NCI-H187 treated with DMSO at 0.1 percent for 48 hours (cell line): ENCODE measurements at places on chromosomes 13 and 19.

DNA sequence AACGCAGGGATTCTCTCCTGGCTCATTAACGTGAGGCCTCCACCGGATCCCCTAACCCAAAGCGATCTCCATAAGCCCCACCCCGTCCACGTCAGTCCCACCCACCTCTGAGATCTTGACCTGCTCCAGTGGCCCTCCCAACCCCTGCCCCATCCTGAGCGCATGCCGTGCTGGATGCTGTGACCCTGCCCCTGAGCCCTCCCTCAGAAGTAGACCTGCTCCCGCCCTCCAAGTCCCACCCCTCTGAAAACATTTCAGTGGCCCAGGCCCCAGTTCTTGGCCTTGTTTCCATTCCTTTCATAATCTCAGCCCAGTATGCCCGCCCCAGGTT, 19.9 kb downstream of the LMTK3 start:
- DNase-seq = no peak

DNA sequence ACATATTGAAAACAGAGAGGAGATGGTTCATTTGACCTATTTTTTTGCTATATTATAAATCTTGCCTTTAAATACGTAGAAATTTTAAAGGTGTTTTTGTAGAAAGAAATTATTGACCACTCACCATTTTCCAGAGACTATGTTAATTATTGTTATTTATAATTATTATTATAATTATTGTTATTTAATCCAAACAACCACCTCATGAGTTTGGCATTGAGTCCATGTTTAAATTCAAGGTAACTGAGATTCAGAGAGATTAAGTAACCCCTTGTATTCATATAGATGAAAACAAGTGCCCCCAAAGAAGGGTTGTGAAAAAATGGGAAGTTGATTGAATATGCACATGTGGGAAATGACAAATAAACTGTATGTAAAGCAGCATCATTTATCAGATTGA, 692.5 kb upstream of the MIR17HG start:
- no peak for DNase-seq

DNA sequence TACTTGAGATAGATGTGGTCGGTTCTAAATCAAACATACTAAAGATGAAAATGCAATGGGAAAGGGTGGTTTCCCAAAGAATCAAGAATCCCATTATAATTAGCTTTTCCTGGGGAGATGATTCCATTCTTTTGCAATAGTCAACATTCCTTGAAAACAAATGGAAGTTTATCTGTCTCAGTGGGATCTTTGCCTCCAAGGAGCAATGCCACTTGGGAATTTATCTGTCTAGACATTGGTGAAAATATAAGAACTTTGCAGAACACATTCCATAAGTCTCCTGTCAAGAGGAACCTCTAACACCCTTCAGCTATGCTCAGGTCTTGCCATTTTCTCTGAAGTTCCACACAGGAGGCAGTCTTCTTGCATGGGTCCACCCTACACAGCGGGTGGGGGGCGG, 152.5 kb downstream of the KCTD12 start:
- no peak for DNase-seq

DNA sequence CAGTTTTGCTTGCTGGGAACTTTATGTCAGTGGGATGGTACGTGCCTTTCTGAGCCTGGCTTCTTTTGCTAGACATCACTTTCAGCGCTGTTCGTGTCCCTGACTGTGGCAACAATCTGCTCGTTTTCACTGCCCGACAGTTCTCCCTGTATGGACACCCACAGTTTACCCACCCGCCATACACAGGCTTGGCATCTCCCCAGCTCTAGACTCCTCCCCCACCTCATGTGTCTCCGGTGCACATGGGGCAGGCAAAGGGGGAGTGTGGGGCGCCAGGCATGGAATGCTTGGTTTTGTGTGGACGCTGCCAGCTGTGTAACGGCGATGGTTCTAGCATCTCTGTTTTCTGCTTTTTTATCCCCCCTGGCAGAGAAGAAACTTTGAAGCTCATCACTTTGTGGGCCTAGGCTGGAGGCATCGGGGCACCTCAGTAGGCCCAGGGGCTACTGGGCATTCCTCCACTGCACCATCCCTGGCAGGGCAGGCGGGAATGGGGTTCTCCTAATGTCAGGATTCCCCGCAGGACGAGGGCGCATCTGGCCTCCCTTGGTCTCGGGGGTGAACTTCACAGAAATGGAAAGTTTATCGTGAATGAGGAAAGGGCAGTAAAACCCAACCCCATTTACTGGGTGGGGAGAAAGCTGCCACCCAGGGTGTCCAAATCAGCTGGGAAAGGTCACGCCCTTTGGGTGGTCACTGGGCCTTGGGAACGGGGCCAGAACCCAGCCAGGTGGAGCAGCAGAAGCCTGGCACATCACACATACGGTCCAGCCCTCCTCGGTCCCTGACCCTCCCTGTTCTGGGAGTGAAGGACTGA, 60.8 kb downstream of the CEBPG start:
- no peak for DNase-seq

DNA sequence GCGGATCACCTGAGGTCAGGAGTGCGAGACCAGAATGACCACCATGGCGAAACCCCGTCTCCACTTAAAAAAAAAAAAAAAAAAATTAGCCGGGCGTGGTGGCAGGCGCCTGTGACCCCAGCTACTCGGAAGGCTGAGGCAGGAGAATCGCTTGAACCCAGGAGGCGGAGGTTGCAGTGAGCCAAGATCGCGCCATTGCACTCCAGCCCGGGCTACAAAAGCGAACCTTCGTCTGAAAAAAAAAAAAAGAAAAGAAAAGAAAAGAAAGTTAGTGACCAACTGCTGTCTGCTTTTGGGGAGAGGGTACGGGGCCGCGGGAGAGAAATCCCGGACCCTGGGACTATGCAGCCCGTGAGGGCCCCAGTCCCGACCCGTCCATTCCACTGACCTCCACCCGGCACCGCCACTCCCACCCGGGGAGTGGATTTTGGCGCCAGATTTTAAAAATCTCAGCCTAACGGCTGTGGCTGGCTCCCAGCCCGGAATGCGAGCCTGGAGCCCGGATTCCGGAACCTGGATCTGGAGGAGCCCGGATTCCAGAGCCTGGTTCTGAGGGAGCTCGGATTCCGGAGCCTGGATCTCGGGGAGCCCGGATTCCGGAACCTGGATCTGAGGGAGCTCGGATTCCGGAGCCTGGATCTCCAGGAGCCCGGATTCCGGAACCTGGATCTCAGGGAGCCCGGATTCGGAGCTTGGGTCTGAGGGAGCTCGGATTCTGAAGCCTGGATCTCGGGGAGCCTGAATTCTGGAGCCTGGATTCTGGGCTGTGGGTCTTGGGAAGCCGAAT, 6.1 kb upstream of the LMNB2 start:
- peak; percentile 15 for DNase-seq

- no peak for DNase-seq
These were observed 4.5 kb upstream of the SIGLEC9 start for GRCh38 chr19:51120160-51120559.

- DNase-seq = no peak
These were observed 37.9 kb downstream of the MBNL2 start for GRCh38 chr13:97259798-97260714.

- DNase-seq = no peak
These were observed 312.8 kb upstream of the PCDH20 start for GRCh38 chr13:61728471-61728870.

GRCh38 chr19:30471441-30471840, 99.3 kb downstream of the ZNF536 start:
- DNase-seq = no peak

DNA sequence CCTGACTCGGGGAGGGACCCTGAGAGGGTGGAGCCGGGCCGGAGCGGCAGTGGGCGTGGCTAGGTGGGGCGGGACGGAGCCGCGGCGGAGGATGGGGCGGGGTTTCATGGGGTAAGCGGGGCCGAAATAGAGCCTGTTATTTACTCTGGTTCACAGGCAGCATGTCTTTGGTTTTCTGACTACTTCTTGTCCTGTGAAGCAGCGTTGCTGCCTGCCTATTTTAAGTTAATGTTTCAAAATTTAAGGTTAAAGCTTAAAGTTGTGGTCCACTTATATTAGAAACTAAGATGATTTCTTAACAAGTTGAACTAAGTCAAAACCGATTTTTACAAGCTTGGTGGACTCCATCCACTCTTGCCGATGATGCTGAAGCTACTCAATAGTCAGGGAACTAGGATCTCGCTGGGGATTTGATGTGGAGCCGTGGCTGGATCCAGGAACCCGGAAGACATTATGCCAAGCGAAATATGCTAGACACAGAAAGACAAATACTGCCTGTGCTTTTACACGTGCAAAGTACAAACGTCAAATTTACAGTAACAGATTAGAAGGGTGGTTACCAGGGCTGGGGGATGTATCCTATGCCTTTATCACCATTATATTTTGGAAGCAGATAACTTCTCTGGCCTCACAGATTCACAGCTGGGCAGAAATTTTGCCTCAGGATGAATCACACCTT, 433 bp upstream of the ZNF616 start:
- no peak for DNase-seq

- DNase-seq = no peak
These were observed 216.5 kb upstream of the SOX1 start for GRCh38 chr13:111850458-111850857.

DNA sequence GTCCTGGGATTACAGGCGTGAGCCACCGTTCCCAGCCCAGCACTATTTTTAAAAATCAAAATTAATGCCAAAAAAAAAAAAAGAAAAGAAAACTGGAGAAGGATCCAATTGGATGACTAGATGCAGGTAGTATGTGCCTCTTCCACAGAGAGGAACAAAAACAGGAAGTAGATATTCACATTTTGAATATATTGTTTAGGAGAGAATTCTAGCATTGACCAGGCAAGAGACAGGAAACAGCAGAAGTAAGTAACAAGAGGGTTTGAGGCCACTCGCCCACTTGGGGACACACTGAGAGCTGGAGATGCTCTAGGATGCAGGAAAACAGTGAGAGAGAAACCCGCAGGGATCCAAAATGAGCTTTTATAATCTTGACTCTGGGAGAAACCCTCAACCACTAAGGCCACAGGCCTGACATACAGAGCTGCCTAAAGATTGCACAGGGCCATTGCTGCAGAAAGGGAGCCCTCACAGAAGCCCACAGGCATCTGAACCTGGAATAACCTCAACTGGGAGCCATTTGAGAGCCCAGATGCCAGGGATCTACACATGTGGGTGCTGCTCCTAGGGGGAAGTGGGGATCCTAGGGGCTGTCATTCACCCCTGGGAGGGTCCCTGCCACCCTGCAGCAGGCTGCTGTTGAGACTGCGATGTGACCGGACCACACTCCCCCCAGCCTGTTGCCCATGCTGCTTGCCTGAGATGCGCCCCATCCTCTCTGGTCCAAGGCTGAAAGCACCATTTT, 28.2 kb downstream of the IGFL2 start:
- DNase-seq = no peak

DNA sequence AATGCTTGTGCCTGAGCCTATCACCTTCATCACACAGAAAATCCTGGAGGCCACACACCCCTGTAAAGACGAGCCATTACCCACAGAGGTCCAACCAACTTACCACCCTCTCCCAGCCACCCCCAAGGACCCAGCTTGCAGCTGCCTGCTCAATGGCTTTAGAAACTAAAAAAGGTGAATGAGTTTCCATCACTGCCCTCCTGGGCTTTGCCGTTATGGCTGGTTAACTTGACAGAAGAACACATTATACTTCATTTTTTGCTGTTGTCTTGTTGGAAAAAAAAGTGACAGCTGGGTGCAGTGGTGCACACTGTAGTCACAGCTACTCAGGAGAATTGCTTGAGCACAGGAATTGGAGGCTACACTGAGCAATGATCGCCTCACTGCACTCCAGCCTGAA, 17.4 kb upstream of the FEM1A start:
- no peak for DNase-seq

- no peak for DNase-seq
These were observed 219.9 kb downstream of the SPRY2 start for GRCh38 chr13:80121038-80121437.

DNA sequence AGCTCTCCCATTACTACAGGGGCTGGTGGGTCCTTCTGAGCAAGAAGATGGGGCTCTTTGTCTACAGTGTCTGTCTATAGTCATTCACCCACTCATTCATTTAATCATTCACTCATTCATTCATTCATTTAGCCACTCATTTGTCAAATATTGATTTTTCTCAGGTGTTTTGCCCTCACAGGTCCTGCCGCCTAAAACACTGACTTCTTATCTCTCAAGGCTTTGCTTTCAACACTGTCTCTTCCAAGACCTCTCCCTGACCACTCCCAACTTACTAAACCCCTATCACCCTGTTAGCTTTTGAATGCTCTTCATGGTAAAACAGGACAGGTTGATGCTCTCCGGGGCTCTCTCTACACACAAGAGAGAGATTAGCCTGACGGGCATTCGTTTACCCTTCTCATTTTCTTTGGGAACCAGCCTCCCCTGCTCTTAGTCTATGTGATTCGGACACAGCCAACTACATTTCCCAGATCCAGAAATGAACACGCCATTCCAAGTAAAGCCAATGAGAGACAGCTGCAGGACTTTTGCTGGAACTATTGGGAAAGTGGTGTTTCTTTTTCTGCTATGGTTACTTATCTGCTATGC, 22.7 kb downstream of the FAM187B start:
- DNase-seq = no peak

DNA sequence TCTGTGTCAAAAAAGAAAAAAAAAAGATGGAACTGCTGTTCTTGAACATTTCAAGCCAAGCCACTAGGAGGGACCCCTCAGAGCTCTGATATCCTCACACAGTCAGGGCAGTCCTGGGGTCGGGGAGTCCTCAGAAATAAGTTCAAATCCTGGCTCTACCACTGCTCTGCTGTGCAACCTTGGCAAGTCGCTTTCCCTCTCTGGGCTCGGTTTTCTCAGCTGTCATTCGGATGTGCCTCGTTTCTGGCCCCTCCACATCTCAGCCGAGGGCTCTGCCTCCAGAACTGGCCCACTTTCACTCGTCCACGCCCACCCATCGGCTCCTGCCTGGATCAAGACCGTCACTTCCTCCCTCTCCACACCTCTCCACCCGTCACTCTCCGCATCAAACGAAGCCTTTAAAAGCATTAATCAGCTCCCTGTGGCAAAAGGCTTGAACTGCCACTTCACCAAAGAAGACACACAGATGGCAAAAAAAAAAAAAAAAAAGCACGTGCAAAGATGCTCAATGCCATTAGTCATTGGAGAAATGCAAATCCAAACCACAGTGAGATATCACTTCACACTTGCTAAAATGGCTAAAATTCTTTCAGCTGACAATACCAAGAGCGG, 7.4 kb upstream of the ZNRF4 start:
- DNase-seq = no peak

GRCh38 chr19:14150770-14151661, 14.6 kb upstream of the ASF1B start:
- DNase-seq = no peak

GRCh38 chr13:96783511-96783910, 210.8 kb downstream of the OXGR1 start:
- no peak for DNase-seq

DNA sequence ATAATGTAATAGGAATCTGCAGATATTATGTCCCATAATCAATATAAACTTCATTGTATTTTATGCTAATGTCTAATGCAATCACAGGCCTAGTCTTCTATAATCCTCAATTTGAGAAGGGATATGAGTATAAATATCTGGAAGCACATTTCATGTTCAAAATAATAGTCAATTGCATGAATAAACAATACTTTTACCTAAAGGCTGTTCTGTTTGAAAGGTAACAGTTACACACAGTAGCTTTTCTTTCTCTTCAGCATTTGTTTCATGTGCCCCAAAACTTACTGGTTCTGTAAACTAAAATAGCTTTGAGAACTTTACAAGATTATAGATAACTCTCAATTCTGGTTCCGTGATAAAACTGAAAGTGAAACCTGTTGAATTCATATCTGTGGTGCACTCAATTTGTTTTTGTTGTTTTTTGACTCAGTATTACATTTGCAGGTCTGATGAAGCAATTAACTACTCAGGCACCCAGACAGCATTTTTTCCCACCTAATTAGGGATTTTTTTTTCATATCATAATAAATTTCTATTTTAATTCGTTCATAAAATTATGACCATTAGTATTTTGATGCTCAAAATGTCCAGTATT, 1193.8 kb downstream of the SLITRK1 start:
- no peak for DNase-seq

GRCh38 chr13:98478189-98479129, 98.4 kb downstream of the STK24 start:
- no peak for DNase-seq
